ENCODE measurements at places on chromosomes 3 and 15.

GRCh38 chr3:184485241-184485640 lies 76.3 kb upstream of the EPHB3 start:
- DNase-seq, result no peak

DNA sequence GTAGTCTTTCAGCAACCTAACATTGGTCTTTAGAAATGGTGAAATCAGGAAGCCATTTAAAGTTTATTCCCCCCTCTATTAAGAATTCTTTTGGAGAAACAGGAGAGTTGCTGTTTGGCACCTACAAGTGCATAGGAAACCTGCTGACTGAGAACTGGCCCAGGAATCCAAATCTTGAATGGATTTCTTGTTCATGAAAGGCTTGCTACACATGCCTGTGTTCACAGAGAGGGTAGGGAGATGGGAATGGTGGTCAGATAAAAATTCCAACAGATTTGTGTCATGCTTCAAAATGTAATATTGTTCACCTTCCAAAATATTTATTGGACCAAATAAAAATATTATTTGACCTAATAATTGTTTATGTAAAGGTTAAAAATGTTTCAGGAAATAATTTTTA lies 24.2 kb upstream of the ZPLD1 start:
- peak; percentile 13 for DNase-seq

DNA sequence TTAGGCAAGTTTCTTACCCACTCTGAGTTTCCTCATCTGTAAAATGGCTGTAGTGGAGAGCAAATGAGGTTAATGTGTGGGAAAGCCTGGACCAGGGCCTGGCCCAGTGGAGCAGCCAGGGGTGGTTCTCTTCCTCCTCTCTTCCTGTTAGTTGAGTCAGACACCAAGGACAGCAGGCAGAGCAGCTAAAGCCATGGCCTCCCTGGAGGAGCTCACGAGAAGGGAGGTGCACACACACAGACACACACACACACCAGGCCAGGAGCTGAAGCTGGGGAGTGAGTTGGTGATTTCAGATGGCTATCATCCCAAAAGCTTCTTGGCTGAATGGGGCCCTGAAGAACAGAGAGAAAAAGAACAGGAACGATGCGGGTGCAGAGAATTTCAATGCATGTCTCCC lies 33.2 kb upstream of the TSPAN3 start:
- no peak for DNase-seq

- DNase-seq, result peak; percentile 17
Measured at GRCh38 chr15:74141591-74141990, 11.2 kb downstream of the ISLR2 start.

DNA sequence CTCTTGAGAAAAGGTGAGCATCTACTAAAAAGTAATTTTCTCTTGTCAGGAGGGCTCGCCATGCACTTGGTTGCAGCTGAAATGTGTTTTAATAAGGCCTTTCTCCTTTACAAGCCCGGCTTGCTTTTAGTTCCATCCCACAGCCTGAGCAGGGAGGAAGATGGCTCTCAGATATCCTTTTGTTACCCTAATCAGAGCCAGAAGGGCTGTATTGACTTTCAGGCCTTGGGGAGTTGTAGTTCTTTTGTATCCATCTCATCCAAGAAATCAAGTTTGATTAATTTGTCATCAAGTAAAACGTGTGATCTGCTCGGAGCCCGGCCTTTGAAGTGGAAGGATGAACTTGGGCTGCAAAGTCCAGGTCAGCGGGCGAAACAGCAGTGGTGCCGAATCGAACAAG lies 52.9 kb downstream of the EIF4E3 start:
- DNase-seq, result no peak

Measured in non-pigmented ciliary epithelial cell (primary cell).